Suprapubic skin (tissue), 4 donors: ENCODE measurements at places on chromosomes 7 and 10.

- DNase-seq = no peak
Observed at GRCh38 chr10:113158183-113158582, 208.1 kb downstream of the TCF7L2 start.

DNA sequence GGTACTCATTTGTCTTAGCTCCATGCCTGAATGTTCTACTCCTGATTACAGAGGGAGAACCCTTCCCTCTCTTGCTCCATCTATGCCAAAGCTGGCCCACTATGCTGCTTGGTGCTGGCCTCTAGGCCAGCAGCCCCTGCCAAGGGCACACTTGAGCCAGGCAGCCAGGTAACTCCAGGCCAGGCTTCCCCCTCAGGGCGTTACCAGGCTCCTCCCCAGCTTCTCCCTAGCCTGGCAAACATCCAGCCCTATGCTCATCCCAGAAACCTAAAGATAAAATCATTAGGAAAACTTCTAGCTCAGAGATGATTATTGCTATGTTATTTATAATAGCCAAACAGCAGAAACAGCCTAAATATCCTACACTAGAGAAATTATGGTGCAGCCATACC lies 103.7 kb downstream of the KCNMA1 start:
- DNase-seq = no peak

- no peak for DNase-seq
Observed at GRCh38 chr7:33336820-33337219, 207.5 kb downstream of the BBS9 start.

DNA sequence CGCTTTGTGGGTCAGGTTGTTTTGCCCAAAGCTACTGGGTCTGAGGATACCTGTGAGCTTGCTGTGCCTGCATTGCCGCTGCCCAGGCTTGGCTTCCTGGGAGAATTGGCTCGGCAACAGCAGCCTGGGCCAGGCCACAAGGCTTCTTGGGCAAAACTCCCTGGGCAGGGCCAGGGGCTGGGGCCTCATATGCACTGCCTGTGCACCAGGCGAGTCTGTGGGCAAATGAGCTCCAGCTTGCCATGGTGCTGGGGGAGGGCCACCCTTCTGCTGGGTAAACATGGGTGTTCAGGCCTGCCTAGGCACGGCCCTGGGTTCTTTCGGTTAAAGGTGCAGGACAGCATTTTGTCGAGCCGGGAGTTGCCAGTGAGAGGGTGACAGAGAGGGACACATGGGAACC lies 19.4 kb downstream of the ZMIZ1 start:
- DNase-seq = no peak

- DNase-seq = no peak
Observed at GRCh38 chr7:22117222-22117621, 171.5 kb upstream of the CDCA7L start.

GRCh38 chr10:27285093-27285492 lies 44.5 kb upstream of the ACBD5 start:
- DNase-seq = no peak
